ENCODE measurements at places on chromosomes 16 and 17. TPM values are rescaled to one million over a fixed set of nuclear protein-coding genes. Genes with fewer than 3 reads are reported as not detected.

DNA sequence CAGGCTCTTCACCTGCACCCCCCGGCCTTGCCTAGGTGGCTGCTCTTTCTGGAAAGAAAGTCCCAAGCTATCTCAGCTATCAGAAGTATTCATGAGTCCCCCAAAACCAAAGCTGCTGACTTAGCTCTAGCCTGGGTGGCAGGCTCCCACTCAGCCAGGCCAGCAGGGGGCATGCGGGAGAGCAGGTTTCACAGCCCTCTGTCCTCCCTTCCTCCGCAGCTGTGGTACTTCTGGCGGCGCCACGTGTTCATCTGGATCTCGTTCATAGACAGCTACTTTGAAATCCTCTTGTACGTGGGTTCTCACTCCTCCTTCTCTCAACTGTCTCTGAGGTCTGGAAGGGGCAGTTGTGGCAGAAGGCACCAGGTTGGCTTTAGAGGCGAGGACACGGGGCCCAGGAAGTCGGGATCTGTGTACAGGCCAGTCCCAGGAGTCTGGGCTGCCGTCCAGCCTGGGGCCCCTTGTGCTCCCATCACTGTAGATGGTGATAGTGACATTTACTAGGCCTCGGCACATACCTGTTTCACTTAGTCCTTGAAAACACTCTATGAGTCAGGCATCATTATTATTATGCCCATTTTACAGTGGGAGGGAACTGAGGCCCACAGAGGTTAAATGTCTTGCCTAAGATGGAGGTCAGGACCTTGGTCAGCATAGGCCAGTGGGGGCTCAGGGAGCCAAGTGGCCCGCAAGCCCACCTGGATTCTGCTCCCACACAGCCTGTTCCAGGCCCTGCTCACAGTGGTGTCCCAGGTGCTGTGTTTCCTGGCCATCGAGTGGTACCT lies 12.9 kb downstream of the TRPV2 start:
- peaks cover 41% of the 10 kb centered on the region for H3K36me3 ChIP-seq
- H3K4me1 ChIP-seq = peaks cover 9% of the 10 kb centered on the region
- peak; percentile 77 for DNase-seq
- H3K27ac ChIP-seq = no peak overlapping the region
- H3K4me3 ChIP-seq = no peak overlapping the region

DNA sequence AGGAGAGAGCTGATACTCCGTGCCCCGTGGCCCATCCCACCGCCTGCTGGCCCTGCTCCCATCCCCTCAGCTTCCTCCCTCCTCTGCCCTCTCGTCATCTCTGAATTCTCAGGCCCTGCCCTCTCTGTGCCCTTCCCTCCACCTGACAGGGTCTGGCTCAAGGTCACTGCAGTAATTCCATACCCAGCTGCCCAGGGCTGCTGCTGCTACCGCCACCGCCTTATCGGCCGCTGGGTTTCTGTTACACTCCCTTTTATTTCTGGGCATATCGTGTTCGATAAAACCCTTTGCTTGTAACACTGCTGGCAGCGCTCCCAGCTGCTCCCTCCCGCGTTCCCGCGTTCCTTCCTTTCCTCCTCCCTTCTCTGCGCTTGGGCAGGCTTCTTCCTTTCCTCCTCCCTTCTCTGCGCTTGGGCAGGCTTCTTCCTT lies 1.2 kb downstream of the EPN3 start:
- H3K27ac ChIP-seq = no peak overlapping the region
- H3K4me1 ChIP-seq = no peaks in the 10 kb centered on the region
- H3K36me3 ChIP-seq = no peaks in the 10 kb centered on the region
- peak; percentile 74 for DNase-seq

GRCh38 chr17:47204722-47205418 lies 4.3 kb upstream of the MYL4 start:
- H3K27me3 ChIP-seq = no peaks in the 10 kb centered on the region
- peak overlapping the region; percentile 34 for H3K27ac ChIP-seq
- no peak for DNase-seq

GRCh38 chr16:11632455-11632939 lies 35.8 kb upstream of the SNN start:
- peak overlapping the region; percentile 84 for H3K27ac ChIP-seq
- H3K4me3 ChIP-seq = no peak overlapping the region
- H3K4me1 ChIP-seq = peaks cover 7% of the 10 kb centered on the region
- H3K27me3 ChIP-seq = no peaks in the 10 kb centered on the region

DNA sequence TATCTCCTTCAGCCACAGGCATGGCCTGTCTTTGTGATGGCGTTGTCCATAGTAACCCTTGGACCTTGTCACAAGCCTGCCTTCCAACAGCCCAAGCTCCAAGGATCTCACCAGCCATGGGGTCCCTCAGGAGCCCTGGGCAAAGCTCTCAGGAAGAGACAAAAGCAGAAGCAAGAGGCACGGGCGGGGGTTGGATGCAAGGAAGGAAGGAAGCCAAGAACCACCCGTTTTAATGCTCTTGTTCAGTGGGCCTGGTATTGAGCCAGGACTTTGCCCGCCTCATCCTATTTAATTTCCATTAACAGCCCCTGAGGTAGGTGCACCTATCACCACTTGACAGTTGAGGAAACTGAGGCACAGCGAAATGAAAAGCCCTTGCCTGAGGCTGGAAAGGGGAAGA lies 32.3 kb upstream of the GOSR2 start:
- no peak overlapping the region for H3K4me3 ChIP-seq
- no peaks in the 10 kb centered on the region for H3K36me3 ChIP-seq
- no peaks in the 10 kb centered on the region for H3K4me1 ChIP-seq
- DNase-seq = no peak

The KCNG4 gene
- total RNA-seq = not detected

The HSF4 gene
- total RNA-seq = 5.1 TPM

DNA sequence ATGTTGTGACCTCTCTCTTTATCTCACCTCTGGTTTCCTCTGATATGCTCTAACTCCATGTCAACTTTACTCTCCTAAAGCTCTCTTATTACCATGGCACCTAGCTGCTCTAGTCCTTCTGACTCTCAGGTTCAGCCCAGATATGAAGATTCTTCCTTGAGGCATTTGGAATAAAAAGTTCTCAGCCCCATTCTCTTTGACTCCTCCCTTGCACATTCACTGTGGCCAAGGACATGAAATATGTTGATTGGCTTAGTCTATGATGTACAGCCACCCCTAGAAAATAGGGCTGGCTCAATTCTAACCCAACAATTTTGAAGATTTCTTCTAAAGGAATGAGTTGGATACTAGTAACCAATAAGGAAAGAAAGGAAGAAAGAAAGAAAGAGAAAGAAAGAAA lies 20.8 kb upstream of the GAS7 start:
- H3K4me3 ChIP-seq = no peak overlapping the region
- H3K27me3 ChIP-seq = no peaks in the 10 kb centered on the region
- no peak overlapping the region for H3K27ac ChIP-seq
- H3K4me1 ChIP-seq = no peaks in the 10 kb centered on the region
- H3K36me3 ChIP-seq = no peaks in the 10 kb centered on the region

The DNAI2 gene
- total RNA-seq = 14.2 TPM

The CDH1 gene
- total RNA-seq = 227 TPM

- H3K27ac ChIP-seq = no peak overlapping the region
- no peak overlapping the region for H3K4me3 ChIP-seq
- DNase-seq = no peak
- no peaks in the 10 kb centered on the region for H3K4me1 ChIP-seq
- no peaks in the 10 kb centered on the region for H3K36me3 ChIP-seq
Measured at GRCh38 chr16:14346278-14347142, 275.4 kb downstream of the MRTFB start.

The GID4 gene
- total RNA-seq = 7.2 TPM

The KCTD19 gene
- 0.40 TPM for total RNA-seq

The VAT1L gene
- 3.3 TPM for total RNA-seq

DNA sequence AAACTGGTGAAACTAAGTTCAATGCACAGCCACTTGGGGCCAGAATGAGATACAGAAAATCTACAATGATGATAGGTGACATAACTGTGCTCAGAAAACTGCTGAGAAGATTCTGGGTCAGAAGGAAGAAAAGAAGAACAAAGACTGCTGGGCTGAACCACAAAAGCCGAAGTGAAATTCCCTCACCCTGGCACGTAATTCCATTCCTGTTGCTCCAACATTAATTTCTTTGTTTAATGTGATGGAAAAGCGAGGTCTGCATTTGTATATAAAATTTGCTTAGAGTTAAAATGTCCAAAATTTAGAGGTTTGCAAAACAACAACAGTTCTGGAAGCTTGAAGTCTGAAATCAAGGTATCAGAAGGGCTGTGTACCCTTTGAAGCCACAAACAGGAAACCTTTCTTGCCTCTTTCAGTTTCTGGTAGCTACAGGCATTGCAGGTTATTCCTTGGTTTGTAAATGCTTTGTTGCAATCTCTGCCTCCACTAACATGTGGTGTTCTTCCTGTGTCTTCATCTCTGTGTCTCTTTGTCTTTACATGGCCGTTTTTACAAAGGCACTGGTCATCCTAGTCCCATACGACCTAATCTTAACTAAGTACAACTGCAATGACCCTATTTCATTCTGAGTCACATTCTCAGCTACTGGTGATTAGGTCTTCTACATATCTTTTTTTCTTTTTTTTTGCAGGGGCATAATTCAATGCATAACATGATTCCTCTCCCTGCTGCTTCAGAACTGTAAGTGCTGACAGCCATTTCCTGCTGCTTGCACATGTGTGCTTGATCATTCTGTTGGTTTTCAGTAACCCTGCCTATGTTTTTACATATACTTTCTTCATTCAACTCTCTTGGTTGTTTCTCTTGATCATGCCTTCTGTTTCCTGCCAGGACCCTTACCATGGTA lies 603.0 kb upstream of the CDH8 start:
- no peak overlapping the region for H3K4me3 ChIP-seq
- H3K27ac ChIP-seq = no peak overlapping the region
- H3K27me3 ChIP-seq = no peaks in the 10 kb centered on the region
- no peak for DNase-seq
- H3K36me3 ChIP-seq = no peaks in the 10 kb centered on the region

DNA sequence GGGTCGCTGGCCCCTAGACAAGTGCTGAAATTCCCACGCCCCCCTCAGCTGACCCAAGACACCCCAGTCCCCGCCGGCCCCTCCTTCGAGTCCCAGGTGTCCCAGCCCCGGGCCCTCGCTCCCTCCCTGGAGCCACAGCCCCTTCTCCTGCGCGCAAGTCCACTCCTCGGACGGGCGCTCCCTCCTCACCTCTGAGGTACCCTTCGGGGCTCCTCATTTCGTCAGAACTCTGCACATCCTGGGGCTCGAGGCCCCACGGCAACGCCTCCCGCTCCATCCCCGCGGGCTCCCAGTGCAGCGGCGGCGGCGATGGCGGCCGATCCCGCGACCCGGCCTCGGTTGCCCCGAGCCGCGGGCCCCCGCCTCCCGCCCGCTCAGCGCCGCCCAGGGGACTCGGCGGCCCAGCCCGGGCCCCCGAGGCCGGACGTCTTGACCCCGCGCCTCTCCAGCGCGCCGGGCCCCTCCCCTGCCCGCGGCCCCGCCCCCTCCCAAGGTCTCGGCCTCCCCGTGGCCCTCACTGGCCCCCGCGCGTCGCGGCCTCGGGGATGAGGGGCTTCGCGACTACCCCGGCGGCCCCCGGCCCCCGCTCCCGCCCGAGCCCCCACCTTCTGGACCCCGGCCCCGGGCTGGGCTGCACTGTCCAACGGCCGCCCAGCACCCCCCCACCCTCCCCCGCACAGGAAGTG lies at the start of gene ZNF768:
Gene ZNF768 (minus strand): TSS at position 430 of the 686 bp plus-strand sequence. CDS start 153 bp downstream, at position 277.
- peak within 1 kb of the TSS; percentile 83 for H3K4me3 ChIP-seq
- H3K27me3 ChIP-seq = no peaks in the 10 kb centered on the region
- H3K36me3 ChIP-seq = no peaks in the 10 kb centered on the region
- H3K4me1 ChIP-seq = no peaks in the 10 kb centered on the region
- DNase-seq = peak; percentile 23
- peak within 1 kb of the TSS; percentile 100 for H3K27ac ChIP-seq

DNA sequence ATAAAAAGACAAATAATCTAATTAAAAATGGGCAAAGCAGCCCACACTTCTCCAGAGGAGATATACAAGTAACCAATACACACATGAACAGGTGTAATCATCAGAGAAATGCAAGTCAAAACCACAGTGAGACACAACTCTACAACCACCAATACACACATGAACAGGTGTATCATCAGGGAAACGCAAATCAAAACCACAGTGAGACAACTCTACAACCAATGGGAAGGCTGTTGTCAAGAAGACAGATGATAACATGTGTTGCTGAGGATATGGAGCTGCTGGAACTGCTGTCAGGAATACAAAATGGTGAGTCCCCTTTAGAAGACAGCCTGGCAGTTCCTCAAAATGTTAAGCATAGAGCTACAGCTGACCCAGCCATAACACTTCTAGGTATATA lies 22.5 kb upstream of the ENGASE start:
- no peak for DNase-seq
- no peaks in the 10 kb centered on the region for H3K36me3 ChIP-seq
- H3K27ac ChIP-seq = no peak overlapping the region
- no peaks in the 10 kb centered on the region for H3K27me3 ChIP-seq
- no peak overlapping the region for H3K4me3 ChIP-seq

- H3K4me1 ChIP-seq = peaks cover 3% of the 10 kb centered on the region
- H3K36me3 ChIP-seq = no peaks in the 10 kb centered on the region
- H3K27ac ChIP-seq = no peak overlapping the region
- DNase-seq = peak; percentile 96
- peak overlapping the region; percentile 9 for H3K4me3 ChIP-seq
Measured at GRCh38 chr17:5500589-5501391, 14.4 kb downstream of the MIS12 start.

- no peaks in the 10 kb centered on the region for H3K36me3 ChIP-seq
- H3K4me3 ChIP-seq = no peak overlapping the region
- no peak for DNase-seq
Measured at GRCh38 chr16:2022723-2023091, 3.1 kb downstream of the NPW start.

The C1QTNF1 gene
- 7.4 TPM for total RNA-seq

- H3K36me3 ChIP-seq = no peaks in the 10 kb centered on the region
- no peaks in the 10 kb centered on the region for H3K27me3 ChIP-seq
- H3K27ac ChIP-seq = no peak overlapping the region
- H3K4me1 ChIP-seq = peaks cover 6% of the 10 kb centered on the region
Measured at GRCh38 chr16:65445313-65446260, 323.7 kb upstream of the CDH11 start.

The DECR2 gene
- 18.3 TPM for total RNA-seq

The TEDC2 gene
- 3.6 TPM for total RNA-seq

The RNF112 gene
- total RNA-seq = 6.9 TPM

GRCh38 chr17:18368946-18369345 lies 5.6 kb upstream of the SHMT1 start:
- no peaks in the 10 kb centered on the region for H3K4me1 ChIP-seq
- H3K4me3 ChIP-seq = no peak overlapping the region
- no peak overlapping the region for H3K27ac ChIP-seq
- H3K27me3 ChIP-seq = no peaks in the 10 kb centered on the region

The CANT1 gene
- 31.4 TPM for total RNA-seq

- no peaks in the 10 kb centered on the region for H3K4me1 ChIP-seq
- H3K27me3 ChIP-seq = no peaks in the 10 kb centered on the region
- no peak overlapping the region for H3K27ac ChIP-seq
- peak; percentile 15 for DNase-seq
- H3K36me3 ChIP-seq = no peaks in the 10 kb centered on the region
Measured at GRCh38 chr17:46832945-46833839, 14.7 kb upstream of the WNT3 start.

The MT1M gene
- total RNA-seq = 51.9 TPM

DNA sequence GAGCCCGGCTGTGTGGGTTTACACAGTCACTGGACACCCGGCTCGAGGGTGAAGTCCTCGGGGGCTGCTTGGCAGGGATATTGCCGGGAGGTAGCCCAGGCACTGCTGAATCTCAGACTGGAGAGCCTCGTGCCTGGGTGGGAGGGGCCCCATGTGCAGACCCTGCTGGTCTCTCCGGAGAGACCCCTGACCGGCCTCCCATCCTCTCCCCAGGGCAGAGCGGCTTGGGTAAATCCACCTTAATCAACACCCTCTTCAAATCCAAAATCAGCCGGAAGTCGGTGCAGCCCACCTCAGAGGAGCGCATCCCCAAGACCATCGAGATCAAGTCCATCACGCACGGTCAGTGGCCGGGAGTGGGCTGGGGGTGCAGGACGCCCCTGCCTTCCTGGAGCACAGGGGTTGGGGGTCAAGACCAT lies 346.5 kb downstream of the SEC14L1 start:
- H3K27ac ChIP-seq = no peak overlapping the region
- no peaks in the 10 kb centered on the region for H3K27me3 ChIP-seq
- DNase-seq = no peak
- peaks cover 29% of the 10 kb centered on the region for H3K36me3 ChIP-seq
- peaks cover 7% of the 10 kb centered on the region for H3K4me1 ChIP-seq

The GUCY2D gene
- 0.20 TPM for total RNA-seq

All from lung (tissue), 17 donors.